ENCODE measurements at places on chromosomes 11 and 22.

DNA sequence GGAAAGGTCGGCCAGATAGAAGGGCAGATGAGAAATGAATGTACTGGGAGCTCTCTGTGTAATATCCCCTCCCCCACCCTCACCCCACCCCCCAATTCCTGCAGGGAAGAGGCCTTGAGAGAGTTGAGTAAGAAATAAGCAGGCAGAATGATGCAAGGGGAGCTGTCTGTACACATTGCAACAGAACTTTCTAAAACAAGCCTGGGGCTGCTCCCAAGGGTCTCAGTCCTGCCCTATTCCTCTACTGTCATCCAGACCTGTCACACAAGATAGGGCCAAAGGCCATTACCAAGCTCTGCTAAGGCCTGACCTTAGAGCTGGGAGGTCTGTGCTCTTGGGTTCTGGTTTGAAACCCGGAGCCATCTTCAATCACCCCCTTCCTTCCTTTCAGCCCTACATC, 5.7 kb upstream of the DGAT2 start:
- no peak for DNase-seq

- DNase-seq: no peak
These were observed 351.1 kb downstream of the MIAT start for GRCh38 chr22:27008454-27008853.

DNA sequence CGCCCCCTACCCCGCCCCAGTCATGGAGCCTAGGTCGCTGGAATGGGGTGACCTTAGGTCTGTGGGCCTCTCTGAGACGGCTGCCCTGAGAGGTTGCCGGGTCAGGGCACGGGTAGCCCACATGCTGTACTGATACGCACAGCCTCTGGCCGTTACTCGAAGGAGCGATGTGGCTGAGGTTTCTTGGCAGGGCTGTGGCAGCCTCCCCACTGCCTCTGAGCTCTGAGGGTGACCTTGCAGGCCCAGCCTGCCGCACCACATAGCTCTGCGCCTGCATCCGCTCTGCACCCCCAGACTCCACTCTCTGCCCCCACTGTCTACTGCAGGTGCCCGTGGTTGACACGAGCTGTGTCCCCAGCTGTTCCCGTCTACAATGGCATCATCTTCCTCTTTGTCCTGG, 7.3 kb downstream of the ZDHHC8 start:
- DNase-seq: no peak

DNA sequence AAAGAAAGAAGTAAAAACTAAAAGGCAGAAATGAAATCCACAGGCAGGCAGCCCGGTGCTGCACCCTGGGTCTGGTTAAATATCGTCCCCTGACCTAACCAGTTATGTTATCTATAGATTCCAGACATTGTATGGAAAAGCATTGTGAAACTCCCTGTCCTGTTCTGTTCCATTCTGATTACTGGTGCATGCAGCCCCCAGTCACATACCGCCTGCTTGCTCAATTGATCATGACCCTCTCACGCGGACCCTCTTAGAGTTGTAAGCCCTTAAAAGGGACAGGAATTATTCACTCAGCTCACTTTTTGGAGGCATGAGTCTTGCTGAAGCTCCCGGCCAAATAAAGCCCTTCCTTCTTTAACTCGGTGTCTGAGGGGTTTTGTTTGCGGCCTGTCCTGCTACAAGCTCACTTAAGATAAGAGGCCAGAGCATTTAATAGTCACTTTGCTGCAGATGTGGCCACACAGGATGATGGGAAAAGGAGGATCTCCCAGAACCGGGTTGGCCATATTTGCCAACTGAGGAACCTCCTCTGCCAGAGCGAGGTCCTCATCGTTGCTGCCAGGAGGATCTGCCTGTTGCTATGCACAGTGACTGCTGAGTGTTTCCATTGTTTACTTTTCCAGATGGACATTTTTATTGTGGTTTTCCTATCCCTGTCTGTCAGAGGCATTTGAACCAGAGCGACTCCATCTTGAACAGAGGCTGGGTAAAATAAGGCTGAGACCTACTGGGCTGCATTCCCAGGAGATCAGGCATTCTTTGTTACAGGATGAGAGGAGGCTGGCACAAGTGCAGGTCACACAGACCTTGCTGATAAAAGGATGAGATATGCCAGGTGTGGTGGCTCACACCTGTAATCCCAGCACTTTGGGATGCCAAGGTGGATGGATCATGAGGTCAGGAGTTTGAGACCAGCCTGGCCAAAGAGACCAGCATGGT, 10.2 kb downstream of the C11orf96 start:
- no peak for DNase-seq

- peak; percentile 71 for DNase-seq
These were observed 178.3 kb downstream of the SNX19 start for GRCh38 chr11:130737866-130738431.

GRCh38 chr11:11373934-11374333, 20.9 kb upstream of the CSNK2A3 start:
- no peak for DNase-seq

DNA sequence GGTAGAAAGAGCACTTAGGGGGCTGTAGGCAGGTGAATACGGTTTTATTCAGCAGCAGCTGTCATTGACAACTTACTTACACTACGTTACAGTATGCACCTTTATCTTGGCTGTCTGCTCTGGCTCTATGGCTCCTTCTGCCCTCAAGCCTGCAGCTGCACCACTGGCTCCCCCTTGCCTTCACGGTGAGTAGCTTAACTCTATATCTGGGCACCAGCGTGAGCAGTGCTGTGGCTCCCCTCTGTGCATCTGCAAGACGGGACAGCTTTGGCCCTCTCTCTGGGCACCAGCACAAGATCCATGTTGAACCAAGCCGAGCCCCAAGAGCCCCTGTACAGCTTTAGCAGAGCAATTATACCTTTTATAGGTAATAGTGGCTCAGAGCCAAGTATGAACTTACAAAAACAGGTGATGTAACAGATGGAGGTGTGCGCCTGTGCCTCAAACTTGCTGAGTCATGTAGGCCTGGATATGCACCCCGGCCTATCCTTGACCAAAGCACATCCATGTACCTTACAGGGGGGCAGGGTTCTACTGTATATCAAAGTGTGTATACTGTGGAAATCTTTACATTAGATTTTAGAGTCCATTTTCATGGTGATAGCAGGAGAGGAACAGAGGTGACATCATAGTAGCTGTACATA, 96.9 kb upstream of the CTSC start:
- no peak for DNase-seq

DNA sequence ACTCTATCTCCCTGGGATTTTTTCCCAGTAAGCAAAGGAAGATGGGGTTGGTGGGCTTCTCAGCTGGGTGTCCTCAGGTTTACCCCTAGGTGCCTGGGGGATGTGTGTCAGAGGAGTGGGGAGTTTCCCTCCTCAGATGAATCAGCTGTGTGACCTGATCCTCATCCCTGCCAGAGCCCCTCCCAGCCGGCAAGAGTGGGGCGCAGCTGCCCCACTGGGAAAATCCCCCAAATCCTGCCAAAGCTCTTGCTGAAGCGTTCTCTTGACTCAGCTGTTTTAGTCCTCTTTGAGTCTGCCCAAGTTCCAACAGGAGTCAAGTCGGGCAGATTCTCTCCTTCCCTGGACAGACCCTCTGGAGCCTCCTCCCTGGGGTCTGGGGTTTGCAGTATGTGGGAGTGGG, 6.0 kb downstream of the C11orf68 start:
- peak; percentile 51 for DNase-seq
